ENCODE measurements at places on chromosomes 16 and 17.
A peak's percentile ranks its signal among the peaks of the same experiment; 100 is the strongest.

- DNase-seq, result peak; percentile 32
Measured at GRCh38 chr16:24015923-24016322, 180.1 kb downstream of the PRKCB start.

- DNase-seq, result peak; percentile 98
Measured at GRCh38 chr16:71637398-71637797, 11.4 kb downstream of the MARVELD3 start.

DNA sequence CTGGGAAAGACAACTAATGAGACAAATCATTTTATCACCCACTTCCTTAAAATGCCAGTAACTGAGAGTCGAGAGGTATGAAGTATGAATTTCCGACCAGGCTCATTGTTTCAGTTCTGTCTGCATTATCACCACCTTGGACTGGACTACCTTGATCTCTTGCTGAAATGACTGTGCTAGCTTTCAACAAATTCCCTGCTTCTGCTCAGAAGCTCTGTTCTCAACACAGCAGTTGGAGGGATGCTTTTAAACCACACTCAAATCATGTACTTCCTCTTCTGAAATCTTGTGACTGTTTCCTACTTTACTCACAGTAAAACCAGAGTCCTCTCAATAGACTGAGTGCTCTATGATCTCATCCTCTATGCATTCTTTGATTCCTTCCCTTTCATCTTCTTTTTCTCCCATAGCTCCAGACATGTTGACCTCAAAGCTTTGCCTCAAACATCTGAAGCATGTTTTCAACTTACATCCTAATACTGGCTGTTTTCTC, 195.8 kb downstream of the KCNJ2 start:
- DNase-seq, result no peak

DNA sequence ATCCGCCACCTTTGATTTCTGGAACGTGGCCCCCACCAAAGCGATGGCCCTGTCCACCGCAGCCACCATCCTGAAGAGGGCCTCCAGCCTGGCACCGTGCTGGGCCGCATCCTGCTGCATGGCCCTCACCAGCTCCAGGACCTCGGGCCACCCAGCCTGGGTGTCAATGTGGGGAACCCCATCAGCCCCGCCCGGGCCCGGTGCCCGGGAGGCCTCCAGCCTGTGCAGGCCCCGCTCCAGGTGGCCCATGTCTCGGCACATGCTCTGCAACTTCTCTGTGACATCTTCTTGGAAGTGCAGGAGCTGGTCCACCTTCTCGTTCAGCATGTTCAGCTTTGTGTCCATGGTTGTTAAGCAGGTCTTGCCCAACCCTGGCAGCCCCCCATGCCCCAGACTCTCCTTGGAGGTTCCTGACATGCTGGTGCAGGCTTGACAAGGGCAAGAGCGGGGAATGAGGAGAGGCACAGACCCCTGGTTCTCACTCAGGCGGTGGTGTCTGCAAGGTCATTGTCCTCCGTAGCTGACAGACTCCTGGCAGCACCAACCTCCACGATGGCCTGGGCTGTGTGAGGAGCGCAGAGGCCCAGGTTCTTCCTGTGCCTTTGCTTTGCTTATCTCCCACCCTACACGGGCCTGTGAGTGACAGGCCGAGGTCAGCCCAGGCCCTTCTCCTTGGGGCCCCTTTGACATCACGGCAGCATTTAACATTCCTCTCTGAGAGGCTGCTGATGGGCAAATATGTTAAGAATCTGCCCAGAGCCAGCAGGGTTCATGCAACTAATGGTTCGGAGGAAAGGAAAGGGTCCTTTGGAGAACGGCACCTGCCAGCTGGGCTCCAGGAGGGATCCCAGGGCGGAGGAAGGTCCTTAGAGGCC, at the start of gene MYLK3:
TSS of gene MYLK3 (minus strand) at position 568 of the 875 bp plus-strand sequence. CDS start at position 417, 151 bp downstream.
- DNase-seq, result no peak

DNA sequence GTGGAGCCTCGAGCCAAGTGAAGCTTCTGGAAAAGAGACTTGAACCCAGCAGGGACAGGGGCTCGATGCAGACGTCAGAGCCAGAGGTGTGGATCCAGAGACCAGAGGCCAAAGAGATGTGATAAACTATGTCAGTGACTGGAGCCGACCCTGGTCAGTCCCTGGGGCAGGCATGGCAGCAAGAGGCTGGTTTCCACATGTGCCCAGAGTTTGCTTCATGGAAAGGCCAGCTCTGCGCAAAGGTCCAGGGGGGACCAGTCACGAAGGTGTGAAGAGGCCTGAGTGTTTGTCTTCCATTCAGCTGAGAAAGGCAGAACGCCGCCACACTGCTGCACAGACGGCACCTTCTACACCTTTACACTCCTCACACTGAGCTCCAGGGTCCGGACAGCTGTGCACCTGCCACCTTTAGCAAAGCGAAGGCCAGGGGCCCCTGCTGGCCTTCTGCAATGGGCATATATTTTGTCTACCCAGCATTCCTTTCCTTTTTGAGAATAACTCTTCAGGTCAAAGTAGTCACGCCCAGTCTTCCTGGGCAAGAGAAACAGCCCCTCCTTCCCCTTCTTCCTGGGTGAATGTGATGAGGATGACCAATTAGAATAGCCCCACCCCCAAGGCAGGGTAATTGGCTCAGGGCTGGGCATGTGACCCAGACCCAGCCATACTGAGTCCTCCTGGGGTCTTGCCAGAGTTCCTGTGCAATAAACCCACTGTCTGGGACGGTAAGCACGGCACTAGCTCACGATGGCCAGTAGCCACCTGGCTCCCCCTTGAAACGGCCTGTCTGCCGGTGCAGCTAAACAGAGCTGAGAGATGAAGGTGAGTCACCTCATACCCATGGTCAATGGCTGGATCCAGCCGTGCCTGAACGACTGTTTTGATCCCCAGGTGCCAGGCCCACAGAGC, 2.3 kb upstream of the RPH3AL start:
- no peak for DNase-seq

GRCh38 chr16:9392956-9393355, 301.5 kb downstream of the HAPSTR1 start:
- peak; percentile 28 for DNase-seq

DNA sequence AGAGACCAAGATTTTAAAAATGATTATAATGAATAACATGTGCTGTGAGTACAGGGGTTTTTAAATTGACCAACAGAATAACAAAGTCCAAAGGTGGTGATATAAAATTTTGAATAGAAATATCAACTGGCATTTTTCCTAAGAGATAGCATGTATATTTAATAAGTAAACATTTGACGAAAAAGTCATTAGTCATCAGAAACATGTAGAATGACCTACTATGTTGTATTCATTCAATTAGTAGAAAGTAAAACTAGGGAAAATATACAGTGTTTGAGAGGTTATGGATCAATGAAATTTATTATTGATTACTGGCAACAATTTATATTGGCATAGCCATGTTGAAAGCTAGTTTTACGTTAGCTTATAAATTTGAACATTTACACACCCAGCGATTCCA, 30.6 kb upstream of the CNTNAP4 start:
- no peak for DNase-seq

DNA sequence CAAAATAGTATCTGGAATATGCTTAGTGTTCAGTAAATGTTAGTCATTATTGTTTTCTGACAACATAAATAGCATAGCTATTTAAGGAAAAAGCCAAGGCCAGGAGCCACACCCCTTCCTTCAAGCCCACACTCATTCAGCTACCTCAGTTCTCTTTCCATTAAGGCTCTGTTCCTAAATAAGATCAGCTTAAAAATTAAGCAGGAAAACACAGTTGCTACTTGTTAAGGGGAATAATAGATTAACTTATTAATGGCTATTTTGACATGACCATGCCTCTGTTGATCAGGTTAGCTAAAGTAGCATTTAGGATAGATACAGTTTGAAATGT, 158.1 kb downstream of the CHD9 start:
- DNase-seq, result no peak

DNA sequence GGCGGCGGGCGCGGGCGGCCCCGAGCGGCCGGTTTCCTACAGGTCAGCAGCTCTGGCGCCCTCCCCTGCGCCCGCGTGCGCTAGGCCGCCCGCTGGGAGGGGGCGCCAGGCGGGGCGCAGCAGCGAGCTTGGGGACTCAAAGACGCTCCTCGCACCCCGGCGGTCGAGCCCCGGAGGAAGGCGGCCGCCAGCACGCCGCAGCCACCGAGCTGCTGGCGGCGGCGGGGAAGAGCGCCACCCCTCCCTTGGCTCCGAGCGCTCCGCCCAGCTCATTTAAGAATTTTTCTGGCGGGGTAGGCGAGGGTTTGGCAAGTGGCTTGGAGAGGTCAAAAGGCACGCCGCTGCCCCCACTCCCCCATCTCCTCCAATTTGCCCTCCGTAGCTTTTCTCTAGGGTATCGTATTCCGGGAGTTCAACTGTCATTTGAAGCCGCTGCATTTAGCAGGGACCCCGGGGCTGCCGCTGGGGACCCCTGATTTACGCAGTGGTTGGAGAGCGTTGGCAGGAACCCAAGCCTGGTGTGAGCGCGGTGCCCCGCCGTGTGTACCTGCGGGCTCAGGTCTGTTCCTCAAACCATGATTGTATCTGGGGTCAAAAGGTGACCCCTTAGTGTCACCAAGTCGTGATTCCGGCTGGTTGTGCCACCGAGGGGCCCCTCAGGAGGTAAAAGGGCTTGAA, 59.5 kb upstream of the GSE1 start:
- peak; percentile 67 for DNase-seq

DNA sequence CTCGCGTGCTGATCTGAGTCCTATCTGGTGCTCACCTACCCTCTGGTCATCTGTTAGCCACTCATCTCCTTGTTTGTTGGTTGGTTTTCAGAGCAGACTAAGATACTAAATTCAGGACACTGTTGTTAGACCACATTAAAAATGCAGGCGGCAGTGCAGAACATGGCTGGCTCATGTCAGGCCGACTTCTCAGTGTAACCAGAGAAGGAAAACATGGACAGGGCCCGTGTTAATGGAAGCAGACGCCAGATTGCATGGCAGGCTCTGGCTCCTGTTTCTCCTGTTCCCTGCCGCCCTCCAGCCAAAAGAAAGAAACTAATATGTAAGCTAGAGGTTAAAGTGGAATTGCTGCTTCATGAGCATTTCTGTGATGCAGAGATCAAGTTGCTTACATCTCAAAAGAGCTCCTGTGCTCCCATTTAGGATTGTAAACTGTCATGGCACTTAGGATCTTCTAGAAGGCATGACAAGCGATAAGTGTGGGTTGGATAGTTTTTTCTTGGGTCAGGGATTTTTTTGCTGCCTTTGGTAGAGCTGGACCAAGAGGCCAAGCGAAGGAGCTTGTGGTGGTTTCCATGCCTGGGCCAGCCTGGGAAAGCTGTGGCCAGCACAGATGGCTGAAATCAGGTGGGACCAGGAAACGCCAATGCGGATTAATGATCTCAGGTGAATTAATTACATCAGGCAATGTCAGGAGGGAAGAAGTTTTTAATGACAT, 56.1 kb downstream of the YPEL2 start:
- no peak for DNase-seq

GRCh38 chr16:80989801-80990200, 16.9 kb downstream of the CMC2 start:
- DNase-seq, result no peak

DNA sequence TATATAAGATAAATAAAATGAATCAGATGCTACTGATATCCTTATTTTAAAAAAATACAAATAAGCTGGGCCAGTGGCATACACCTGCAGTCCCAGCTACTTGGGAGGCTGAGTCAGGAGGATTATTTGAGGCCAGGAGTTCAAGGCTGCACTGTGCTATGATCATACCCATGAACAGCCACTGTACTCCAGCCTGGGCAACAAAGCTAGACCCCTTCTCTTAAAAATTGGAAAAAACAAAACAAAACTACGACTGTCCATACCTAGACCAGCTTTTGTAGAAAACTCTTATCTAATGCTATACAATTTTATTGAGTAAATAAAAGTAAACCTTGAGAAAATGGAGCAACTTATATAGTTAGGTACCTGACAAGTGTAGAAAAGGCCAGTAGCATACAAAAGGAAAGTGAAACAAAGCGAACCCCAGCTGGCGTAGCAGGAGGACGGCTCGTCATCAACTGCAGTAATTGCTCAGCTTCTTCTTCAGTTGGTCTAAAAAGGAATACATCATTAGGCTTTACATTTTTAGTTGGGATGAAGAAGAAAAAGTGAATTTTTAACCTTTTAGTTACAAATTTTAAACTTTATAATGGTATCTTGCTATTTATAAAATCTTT, 23.6 kb downstream of the INTS2 start:
- no peak for DNase-seq

GRCh38 chr17:62994931-62995330, 28.9 kb downstream of the TANC2 start:
- DNase-seq, result no peak

DNA sequence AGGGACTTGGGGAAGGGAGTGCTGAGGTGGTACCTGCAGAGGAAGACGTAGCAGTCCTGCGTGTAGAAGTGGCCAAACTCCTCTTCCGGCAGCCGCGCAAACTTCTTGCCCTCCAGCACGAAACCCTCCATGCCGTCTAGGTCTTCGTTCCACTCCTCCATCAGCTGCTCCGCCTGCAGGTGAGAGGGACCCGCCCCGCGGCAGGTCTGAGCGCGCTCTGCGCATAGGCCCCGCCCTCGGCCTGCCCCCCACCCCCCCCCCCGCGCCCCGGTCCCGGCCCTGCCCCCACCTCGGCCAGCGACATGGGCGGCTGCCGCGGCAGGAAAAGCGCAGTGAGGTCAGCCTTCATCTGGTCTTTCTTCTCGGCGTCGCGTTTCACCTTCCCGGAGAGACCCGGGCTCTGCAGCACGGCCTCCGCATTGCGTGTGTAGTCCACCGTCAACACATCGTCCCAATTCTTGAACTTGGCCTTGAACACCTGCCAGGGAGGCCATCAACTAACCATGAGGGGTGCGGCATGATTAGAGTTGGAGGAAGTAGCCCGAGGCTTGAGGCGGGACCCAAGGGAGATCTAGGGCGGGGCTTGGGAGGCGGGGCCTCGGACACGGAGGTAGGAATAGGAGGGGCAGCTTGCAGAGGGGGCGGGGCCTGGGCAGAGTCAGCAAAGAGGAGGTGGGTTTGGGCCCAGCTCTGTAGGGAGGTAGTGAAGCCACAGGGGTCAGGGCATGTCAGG, 11.5 kb downstream of the FLII start:
- peak; percentile 74 for DNase-seq

DNA sequence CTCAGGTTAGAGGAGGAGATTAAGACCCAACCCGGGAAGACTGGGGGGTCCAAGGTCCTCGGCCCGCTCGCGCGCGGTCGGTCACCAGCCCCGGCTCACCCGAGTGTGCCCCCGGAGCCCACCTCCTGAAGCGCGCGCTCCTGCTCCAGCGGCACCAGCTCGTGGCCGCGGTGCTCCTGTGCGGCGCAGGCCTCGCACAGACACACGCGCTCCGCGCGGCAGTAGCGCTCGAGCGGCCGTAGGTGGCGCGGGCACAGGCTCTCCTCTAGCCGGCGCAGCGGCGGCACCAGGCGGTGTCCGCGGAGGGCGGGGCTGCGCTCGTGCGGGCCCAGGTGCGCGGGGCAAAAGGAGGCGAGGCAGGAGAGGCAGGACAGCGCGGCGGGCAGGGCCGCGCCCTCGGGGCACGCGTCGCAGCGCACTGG, 618 bp downstream of the TRIM47 start:
- DNase-seq, result peak; percentile 78

DNA sequence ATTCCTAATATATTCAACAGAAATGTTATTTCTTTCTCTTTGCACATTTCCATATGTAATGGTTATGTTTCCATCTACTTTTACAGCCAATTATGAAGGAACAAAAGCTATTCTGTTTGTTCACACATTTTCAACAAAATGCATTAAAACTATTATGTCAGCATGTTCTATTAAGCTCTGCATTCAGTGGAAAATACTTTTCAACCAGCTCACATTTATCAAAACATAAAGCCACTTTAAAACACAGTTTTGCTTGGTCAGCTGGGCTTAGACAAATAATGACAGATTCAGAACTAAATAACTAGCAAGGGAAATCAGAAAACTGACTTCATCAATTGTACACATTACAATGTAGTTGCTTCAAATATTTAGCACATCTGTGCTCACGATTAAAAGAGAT, 6.9 kb downstream of the SALL1 start:
- no peak for DNase-seq

- DNase-seq, result no peak
Measured at GRCh38 chr16:51939378-51939871, 607.5 kb downstream of the TOX3 start.
